ENCODE measurements at places on chromosomes 2 and 18. TPM values are rescaled to one million over a fixed set of nuclear protein-coding genes. Genes with fewer than 3 reads are reported as not detected.
A peak's percentile ranks its signal among the peaks of the same experiment; 100 is the strongest.

DNA sequence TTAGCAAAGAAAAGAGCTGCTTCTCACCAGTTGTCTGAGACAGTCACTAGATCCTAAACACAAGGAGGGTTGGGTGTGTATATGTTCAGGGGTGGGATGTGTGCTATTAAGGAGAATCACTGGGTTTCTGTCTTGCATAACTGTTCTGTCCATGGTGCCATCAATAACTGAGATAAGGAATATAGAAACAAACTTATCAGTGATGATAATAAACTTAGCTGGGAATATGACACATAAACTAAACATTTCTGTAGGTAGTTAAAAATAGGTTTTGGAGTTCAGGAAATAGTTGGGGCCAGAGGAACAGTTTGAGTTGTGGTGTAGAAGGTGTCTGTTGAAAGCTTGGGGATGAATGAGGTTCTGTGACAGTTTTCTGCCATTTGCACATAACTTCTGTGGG lies 17.4 kb downstream of the NAPG start:
- H3K27ac ChIP-seq, result peak overlapping the region; percentile 78
- H3K27me3 ChIP-seq, result no peaks in the 10 kb centered on the region
- H3K4me3 ChIP-seq, result no peak overlapping the region
- no peak for DNase-seq
- H3K36me3 ChIP-seq, result peaks cover 100% of the 10 kb centered on the region

The GALR1 gene
- not detected for total RNA-seq

DNA sequence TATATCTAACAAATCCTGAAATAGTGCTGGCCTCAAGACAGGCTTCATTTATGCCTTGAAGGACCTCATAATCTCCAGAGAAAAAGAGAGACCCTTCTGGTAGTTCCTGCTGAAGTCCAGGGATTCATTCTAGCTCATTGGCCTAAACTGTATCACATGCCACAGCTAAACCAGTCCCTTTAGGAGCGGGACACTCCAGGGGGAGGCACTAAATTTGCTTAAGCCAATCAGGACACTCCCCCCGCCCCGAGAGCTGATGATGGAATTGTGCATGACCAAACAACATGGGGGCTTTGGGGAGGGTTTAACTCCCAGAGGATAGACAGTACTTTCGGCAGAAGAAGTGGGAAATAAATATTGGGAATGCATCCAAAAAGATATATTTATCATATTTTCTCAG lies 36.4 kb upstream of the CXCR4 start:
- H3K27ac ChIP-seq, result no peak overlapping the region
- DNase-seq, result no peak

DNA sequence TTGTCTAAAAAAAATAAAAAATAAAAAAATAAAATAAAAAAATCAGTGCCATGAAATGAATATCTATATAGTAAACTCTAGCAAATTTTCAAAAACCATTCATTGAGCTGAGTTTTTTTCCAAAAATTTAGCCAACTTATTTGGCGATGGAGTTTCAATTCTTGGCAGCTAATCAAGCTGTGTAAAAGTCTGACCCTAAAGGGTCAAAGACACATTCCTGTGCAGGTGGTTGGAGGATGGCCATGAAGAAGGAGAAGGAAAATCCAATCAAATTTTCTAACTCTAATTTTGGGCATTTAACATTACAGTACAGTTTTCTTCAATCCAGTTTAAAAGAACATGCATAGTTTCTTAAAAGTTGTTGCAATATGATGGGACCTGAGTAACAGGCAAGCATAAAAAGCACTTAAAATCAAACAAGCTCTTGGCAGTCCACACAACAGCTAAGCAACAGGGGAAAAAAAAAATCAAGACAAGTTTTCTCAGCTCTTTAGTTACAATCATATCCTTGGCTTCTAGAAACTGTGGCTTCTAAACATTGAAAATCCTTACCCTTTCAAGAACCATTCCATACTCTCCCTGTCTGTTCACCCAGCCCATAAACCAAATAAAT lies 54.5 kb downstream of the ACVR1 start:
- DNase-seq, result no peak
- H3K27ac ChIP-seq, result no peak overlapping the region
- H3K4me1 ChIP-seq, result peaks cover 13% of the 10 kb centered on the region
- no peak overlapping the region for H3K4me3 ChIP-seq

GRCh38 chr2:219477815-219478214 lies 20.9 kb upstream of the GMPPA start:
- H3K4me3 ChIP-seq, result no peak overlapping the region
- no peaks in the 10 kb centered on the region for H3K4me1 ChIP-seq
- H3K27ac ChIP-seq, result peak overlapping the region; percentile 71
- no peaks in the 10 kb centered on the region for H3K36me3 ChIP-seq
- H3K27me3 ChIP-seq, result no peaks in the 10 kb centered on the region
- peak; percentile 85 for DNase-seq

- peaks cover 8% of the 10 kb centered on the region for H3K4me1 ChIP-seq
- no peak overlapping the region for H3K27ac ChIP-seq
- no peaks in the 10 kb centered on the region for H3K36me3 ChIP-seq
- no peaks in the 10 kb centered on the region for H3K27me3 ChIP-seq
Observed at GRCh38 chr2:174753038-174753633, 11.1 kb downstream of the CHRNA1 start.

DNA sequence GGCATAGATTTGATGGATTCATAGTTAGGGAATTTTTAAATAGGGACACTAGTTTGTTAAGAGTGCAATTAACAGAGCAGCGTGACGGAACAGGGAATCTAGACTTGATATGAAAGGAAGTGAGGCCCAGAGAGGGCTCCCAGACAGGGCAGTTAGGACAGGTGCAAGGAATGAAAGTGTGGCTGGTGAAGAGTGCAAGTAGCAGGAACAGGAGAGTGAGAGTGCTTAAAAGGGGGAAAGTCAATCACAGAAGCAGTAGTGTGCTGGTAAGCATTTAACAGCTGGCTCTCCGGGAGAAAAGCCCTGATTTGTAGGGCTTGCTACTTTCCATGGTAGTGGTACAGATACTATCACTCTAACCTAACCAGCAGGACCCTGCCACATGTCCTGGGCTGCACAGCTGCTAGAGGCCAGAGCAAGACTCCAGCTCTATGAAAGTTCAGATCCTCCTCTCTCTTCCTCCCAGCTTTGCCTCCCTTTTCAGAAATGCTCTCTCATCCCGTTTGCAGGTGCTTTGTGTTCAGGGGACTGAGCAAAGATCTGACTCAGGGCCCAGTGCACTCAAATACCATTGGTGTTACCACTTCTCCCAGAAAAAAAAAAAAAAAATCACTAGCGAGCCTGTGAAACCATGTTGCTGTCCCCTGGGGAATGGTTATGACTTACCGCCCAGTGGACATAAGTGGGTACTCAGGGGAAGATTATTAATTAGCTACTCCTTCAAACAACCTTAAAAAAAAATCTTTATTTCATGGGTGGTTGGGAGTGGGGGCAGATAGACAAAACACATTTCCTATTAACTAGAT lies 18.1 kb upstream of the GCFC2 start:
- H3K4me3 ChIP-seq, result no peak overlapping the region
- H3K27me3 ChIP-seq, result no peaks in the 10 kb centered on the region
- DNase-seq, result no peak

The DUSP19 gene
- total RNA-seq, result 6.0 TPM

The PLB1 gene
- 2.9 TPM for total RNA-seq

The SERPINB12 gene
- total RNA-seq, result not detected

The NRP2 gene
- total RNA-seq, result 57.5 TPM

The ATF2 gene
- 41.5 TPM for total RNA-seq

DNA sequence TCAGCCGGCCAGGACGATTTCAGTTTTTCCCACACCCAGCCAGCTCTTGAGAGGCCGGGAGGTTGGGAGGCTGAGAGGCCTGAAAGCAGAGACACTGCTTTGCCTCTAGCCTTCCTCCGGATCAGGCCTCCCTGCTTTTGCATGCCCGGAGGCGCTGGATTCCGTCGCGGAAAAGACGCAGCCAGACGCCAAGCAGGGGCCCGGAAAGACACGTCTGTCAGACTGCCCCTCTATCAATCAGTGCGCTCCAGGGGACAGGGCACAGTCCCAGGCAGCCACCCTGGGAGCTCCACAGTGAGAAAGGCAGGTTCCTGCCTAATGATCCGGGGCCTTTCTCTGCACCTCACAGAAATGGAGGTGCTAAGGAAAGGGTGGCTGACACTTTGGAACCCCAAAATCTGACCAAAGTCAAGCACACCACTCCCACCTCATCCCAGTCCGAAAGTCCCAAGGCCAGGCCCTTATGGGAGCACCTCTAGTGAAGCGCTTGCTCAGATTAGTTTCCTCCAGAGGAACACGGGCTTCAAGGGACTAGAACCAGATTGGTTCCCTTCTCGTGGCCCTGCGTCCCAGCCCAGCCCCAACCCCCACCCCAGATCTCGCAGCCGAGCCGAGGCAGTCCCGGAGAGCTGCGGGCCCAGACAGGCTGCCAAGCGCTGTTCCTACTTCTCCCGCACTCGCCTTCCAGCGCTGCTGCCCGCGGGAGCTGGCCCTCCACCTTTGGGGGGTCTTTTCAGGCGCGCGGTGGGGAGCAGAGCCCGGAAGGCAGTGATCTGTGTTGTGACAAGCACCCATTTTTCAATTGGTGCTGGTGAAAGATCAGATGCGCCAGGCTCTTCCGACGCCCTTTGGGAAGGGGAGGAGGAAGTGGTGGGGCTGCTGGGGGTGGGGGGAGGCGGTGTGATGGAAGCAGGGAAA lies 5.0 kb downstream of the DLX1 start:
- H3K36me3 ChIP-seq, result no peaks in the 10 kb centered on the region
- DNase-seq, result no peak
- H3K27me3 ChIP-seq, result peaks cover 98% of the 10 kb centered on the region
- H3K4me1 ChIP-seq, result peaks cover 9% of the 10 kb centered on the region

GRCh38 chr18:58635891-58636290 lies 7.0 kb upstream of the ALPK2 start:
- no peak for DNase-seq
- no peaks in the 10 kb centered on the region for H3K27me3 ChIP-seq
- H3K4me1 ChIP-seq, result peaks cover 5% of the 10 kb centered on the region

DNA sequence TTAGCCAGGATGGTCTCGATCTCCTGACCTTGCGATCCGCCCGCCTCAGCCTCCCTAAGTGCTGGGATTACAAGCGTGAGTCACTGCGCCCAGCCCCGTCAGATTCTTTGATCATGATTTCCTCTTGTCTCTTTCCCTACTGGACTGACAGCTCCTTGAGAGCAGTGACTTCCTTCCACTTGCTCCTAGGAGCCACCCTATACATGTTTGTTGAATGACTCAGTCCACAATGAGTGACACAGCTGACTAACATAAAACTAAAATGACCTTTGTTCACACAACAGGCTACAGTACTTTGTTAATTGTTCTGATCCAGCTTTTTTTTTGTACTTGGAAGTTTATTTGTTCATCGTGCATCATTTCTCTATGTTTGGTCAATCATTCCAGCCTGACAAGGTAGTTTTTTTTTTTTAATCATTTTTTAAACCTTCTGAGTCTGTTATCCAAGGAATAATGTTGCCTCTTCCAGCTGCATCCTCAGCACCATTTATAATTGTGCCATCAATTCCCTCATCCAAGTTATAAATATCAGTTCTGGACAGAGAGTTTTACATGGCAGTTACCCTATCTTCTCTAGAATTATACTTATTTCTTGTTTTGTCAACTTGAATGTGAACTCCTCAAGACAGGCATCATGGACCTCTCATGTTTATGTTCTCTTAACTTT lies 42.9 kb upstream of the TUBA3E start:
- H3K4me1 ChIP-seq, result no peaks in the 10 kb centered on the region
- H3K4me3 ChIP-seq, result no peak overlapping the region
- H3K27ac ChIP-seq, result no peak overlapping the region
- no peak for DNase-seq
- H3K27me3 ChIP-seq, result no peaks in the 10 kb centered on the region
- no peaks in the 10 kb centered on the region for H3K36me3 ChIP-seq

DNA sequence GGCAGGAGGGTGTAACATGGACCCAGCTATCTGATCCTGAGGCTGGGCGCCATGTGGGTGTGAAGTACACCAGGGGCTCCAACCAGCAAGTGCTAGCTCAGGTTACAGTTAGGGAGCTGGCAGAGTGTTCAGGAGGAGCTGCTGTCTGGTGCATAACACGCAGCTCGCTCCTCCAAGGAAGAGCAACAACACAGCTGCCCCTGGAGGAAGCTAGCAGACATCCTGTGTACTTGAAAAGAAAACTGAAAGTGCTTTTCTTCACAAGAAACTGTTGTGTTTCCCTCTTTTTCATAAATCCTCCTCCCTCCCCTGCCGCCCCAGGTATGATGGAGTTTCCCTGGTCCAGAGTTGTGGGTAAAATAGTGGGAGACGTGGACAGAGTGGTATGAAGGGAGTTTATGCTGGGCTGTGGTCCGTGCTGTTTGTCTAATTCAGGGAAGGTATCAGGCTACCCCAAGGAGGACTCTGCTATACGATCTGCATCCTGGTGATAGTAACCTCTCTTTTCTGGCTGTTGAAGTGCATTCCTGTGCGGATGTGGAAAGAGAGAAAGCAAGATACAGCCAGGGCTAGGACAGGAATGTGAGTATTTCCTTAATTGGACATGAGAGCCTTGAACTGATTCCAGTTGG lies 6.1 kb upstream of the LBH start:
- H3K27me3 ChIP-seq, result no peaks in the 10 kb centered on the region
- H3K27ac ChIP-seq, result peak overlapping the region; percentile 76
- H3K36me3 ChIP-seq, result no peaks in the 10 kb centered on the region
- peaks cover 22% of the 10 kb centered on the region for H3K4me1 ChIP-seq
- DNase-seq, result no peak

The MC4R gene
- not detected for total RNA-seq

The INHA gene
- 1.4 TPM for total RNA-seq

DNA sequence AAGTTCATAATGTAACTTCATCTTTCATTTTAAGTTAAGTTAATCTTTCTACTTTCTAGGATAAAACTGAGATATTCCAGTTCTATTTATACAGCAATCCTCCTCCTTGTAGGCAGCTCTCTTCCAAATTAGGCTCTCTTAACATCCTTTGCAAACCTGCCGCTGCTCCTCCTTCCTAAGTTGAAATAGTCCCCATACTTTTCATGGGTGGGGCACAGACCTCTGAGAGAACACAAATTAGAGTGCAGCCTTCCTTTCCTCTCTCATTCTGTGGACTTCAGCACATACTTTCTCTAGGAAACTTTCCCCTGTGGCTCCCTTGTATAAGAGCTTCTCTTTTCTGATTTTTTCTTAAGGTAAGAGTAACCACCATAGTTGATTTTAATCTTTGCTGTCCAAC lies 28.3 kb downstream of the TWSG1 start:
- no peak for DNase-seq
- H3K4me3 ChIP-seq, result no peak overlapping the region
- H3K27ac ChIP-seq, result no peak overlapping the region
- no peaks in the 10 kb centered on the region for H3K27me3 ChIP-seq
- H3K36me3 ChIP-seq, result peaks cover 27% of the 10 kb centered on the region

- peaks cover 8% of the 10 kb centered on the region for H3K36me3 ChIP-seq
- no peak overlapping the region for H3K4me3 ChIP-seq
- H3K27me3 ChIP-seq, result no peaks in the 10 kb centered on the region
- DNase-seq, result no peak
- no peaks in the 10 kb centered on the region for H3K4me1 ChIP-seq
Observed at GRCh38 chr18:62165583-62165982, 21.3 kb downstream of the PIGN start.

- H3K27me3 ChIP-seq, result no peaks in the 10 kb centered on the region
- no peaks in the 10 kb centered on the region for H3K4me1 ChIP-seq
- H3K36me3 ChIP-seq, result no peaks in the 10 kb centered on the region
- peak; percentile 45 for DNase-seq
Observed at GRCh38 chr2:121902171-121902591, 146.7 kb downstream of the TSN start.

Measured in heart left ventricle (tissue), 16 donors.